CD4-positive, CD25-positive, alpha-beta regulatory T cell (primary cell): ENCODE measurements at places on chromosomes 6 and 20.

- no peak for DNase-seq
Measured at GRCh38 chr20:46640044-46640443, 11.2 kb downstream of the SLC13A3 start.

- peak; percentile 15 for DNase-seq
Measured at GRCh38 chr6:20688710-20689500, 154.6 kb downstream of the CDKAL1 start.

GRCh38 chr6:44940367-44940766 is 387.8 kb upstream of the RUNX2 start:
- no peak for DNase-seq

GRCh38 chr20:21704408-21705385 is 767 bp upstream of the PAX1 start:
- DNase-seq, result no peak

GRCh38 chr20:8299921-8300320 is 167.9 kb downstream of the PLCB1 start:
- DNase-seq, result no peak

DNA sequence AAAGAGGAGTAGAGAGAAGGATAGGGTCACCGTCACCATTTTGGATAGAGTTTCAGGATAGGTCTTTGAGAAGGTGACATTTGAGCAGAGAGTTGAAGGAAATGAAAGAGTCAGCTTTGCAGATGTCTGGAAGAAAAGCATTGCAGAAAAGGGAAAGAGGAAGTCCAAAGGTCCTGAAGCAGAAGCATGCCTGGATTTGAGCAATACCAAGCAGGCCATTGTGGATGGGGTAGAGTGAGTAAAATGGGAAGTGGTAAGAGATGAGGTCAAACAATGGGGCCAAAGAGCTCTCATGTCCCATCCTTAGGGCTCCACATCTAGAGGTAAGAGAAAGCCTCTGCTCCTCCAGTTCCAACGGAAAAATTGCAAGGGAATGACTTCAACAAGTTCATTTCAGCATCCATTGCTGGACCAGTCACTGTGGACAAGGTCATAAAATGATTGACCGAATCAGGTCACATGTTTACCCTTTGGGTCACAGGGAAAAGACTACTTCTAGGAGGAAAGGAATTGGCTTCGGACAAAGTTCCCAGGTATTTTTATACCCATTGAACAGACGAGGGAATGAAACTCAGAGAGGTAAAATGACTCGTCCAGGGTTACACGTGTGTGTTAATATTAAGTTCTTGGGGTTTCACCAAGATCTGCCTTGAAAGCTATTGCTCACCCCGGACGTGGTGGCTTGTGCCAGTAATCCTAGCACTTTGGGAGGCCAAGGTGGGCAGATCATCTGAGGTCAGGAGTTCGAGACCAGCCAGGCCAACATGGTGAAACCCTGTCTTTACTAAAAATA is 6.6 kb upstream of the SAMHD1 start:
- DNase-seq, result no peak
